ENCODE measurements at places on chromosomes 2 and 18.

DNA sequence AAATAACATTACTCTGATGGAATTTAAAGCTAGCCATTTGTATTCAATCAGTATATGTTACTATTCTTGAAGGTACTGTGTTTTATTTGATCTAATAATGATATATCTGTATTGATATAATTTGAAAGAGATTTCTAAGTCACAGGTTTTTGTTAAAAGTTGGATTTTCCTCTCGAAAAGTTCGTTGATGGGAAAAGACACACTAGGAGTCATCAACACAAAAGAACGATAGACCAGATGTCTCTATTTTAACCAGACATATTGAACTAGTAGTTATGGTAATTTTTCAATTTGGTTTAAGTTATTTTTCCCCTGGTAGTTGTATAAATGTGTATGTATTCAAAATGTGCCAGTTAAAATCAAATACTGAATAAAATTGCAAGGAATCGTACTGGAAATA, 2.5 kb downstream of the ASXL3 start:
- peaks cover 19% of the 10 kb centered on the region for H3K4me1 ChIP-seq
- DNase-seq, result no peak
- peak overlapping the region; percentile 69 for H3K4me3 ChIP-seq
- peaks cover 6% of the 10 kb centered on the region for H3K27me3 ChIP-seq
- H3K27ac ChIP-seq, result no peak overlapping the region

- no peaks in the 10 kb centered on the region for H3K4me1 ChIP-seq
- H3K36me3 ChIP-seq, result no peaks in the 10 kb centered on the region
- H3K4me3 ChIP-seq, result no peak overlapping the region
Observed at GRCh38 chr2:88442061-88442460, 10.4 kb downstream of the FOXI3 start.

DNA sequence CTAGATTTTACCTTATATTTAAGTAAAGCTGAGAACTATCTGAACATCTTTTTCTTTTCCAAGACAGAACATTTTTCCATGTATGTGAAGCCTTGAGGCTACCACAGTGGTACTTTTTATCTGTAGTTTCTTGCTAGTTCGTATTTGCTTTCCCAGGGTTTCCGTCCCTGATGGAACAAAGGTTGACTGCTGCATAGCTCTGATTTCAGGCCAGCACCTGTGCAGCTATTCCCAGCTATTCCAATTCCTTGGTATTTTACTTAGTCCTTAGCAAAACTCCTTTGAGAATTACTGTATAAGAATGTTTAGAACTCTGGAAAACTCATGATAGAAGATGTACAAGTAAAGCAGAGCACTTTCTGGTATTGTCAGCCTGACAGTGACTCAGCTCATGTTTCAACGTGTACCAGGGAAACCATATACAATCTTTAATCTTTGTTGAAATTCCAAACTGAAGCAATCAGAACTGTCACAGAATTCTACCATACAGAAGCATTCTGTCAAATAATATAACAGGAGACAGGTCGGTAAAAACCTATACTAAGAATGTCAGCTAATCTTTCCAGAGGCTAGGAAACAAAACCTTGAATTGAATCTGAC, 162.2 kb downstream of the PKP4 start:
- no peaks in the 10 kb centered on the region for H3K36me3 ChIP-seq
- no peak overlapping the region for H3K4me3 ChIP-seq
- H3K27ac ChIP-seq, result no peak overlapping the region
- DNase-seq, result no peak

- H3K27me3 ChIP-seq, result peaks cover 2% of the 10 kb centered on the region
- H3K4me1 ChIP-seq, result no peaks in the 10 kb centered on the region
- DNase-seq, result no peak
- peaks cover 5% of the 10 kb centered on the region for H3K36me3 ChIP-seq
Observed at GRCh38 chr2:209805351-209805750, 33.7 kb downstream of the UNC80 start.

DNA sequence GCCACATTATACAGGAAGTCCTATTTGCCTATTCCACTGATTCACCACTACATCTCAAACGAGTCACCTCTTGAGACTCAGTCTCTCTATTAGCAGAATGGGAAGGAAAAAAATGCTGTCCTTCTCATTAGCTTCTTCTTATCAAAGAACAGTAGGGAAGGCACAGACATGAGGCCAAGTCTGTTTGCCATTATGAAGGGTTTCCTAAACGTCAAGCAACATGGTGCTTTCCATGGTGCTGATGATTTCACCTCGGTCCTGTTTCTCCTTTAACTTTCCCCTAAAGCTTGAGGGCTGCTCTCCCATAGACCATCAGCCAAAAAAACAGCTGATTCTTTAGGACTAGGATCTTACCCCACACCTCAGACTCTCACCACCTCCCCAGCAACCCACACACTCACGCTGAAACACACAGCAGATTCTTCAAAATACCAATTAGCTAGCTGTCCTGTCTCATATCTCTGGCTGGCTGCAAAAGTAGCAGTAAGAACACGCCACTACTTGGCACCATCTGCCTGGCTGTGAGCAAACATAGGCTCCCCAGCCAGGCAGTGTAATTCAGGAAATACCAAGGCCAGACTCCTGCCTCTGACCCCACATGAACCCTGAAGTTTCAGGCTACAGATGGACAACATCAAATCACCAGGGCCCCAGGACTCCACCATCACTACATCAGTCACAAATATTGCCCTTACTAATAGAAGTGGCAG, 30.5 kb downstream of the GALNT14 start:
- H3K27ac ChIP-seq, result no peak overlapping the region
- H3K27me3 ChIP-seq, result no peaks in the 10 kb centered on the region
- no peak for DNase-seq
- H3K4me3 ChIP-seq, result no peak overlapping the region
- H3K4me1 ChIP-seq, result peaks cover 18% of the 10 kb centered on the region
- H3K36me3 ChIP-seq, result no peaks in the 10 kb centered on the region

GRCh38 chr18:34704074-34704473, 6.0 kb upstream of the DTNA start:
- H3K27me3 ChIP-seq, result no peaks in the 10 kb centered on the region
- H3K27ac ChIP-seq, result no peak overlapping the region
- H3K4me1 ChIP-seq, result peaks cover 12% of the 10 kb centered on the region
- no peak overlapping the region for H3K4me3 ChIP-seq
- DNase-seq, result no peak
- no peaks in the 10 kb centered on the region for H3K36me3 ChIP-seq

GRCh38 chr2:157267476-157267875, 10.0 kb downstream of the GALNT5 start:
- no peak for DNase-seq
- no peaks in the 10 kb centered on the region for H3K36me3 ChIP-seq
- no peaks in the 10 kb centered on the region for H3K4me1 ChIP-seq

- DNase-seq, result peak; percentile 87
- H3K4me1 ChIP-seq, result no peaks in the 10 kb centered on the region
- no peak overlapping the region for H3K4me3 ChIP-seq
- H3K27ac ChIP-seq, result no peak overlapping the region
Observed at GRCh38 chr2:18520451-18521425, 39.7 kb downstream of the RDH14 start.

GRCh38 chr2:189153619-189154018, 25.9 kb downstream of the COL5A2 start:
- no peak for DNase-seq
- H3K4me1 ChIP-seq, result no peaks in the 10 kb centered on the region
- no peak overlapping the region for H3K27ac ChIP-seq
- H3K4me3 ChIP-seq, result no peak overlapping the region

DNA sequence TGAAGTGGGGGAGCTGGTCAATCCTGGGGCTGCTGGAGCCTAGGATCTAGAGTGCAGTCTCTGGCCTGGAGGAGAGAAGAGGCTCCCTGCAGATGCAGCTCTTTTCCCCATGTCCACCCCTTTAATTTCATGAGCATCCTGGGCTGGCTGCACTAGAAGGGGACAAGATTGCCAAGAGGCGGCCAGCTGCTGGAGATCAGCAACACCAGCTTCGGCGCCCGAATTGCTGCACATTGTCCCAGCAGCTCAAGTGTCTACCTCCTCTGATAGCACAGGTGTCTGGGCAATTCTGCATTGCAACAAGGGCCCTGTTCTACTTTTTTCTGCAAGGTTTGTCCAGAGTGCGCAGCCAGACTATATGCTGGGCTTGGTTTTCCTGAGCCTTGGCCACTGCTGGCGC, 125.7 kb downstream of the AGAP1 start:
- no peak overlapping the region for H3K27ac ChIP-seq
- H3K27me3 ChIP-seq, result peaks cover 4% of the 10 kb centered on the region
- peaks cover 44% of the 10 kb centered on the region for H3K4me1 ChIP-seq
- no peak overlapping the region for H3K4me3 ChIP-seq
- no peak for DNase-seq
- H3K36me3 ChIP-seq, result no peaks in the 10 kb centered on the region

- H3K4me1 ChIP-seq, result no peaks in the 10 kb centered on the region
- no peak overlapping the region for H3K27ac ChIP-seq
- H3K36me3 ChIP-seq, result peaks cover 4% of the 10 kb centered on the region
- no peaks in the 10 kb centered on the region for H3K27me3 ChIP-seq
- H3K4me3 ChIP-seq, result no peak overlapping the region
- DNase-seq, result no peak
Observed at GRCh38 chr2:36650031-36650829, 46.3 kb upstream of the VIT start.

DNA sequence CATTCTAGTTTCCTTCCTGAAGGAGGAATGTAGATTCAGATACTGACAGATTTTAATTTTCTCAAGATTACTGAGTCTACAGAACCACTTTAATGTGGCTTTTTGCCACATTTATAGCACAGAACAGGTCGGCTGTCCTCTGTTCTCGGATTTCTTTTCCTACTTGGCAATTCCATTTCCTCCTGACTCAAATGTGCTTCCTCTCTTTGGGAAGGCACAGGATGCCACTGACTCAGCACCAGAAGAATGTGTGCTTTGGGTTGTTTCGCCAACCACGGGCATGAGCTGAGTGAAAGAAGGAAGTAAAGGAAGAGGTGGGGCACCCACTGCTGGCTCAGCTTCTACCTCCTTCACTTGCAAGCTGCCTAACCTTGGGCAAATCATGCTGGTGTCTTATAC, 970.6 kb upstream of the ACVR2A start:
- H3K36me3 ChIP-seq, result no peaks in the 10 kb centered on the region
- H3K27me3 ChIP-seq, result no peaks in the 10 kb centered on the region
- no peak for DNase-seq
- H3K4me1 ChIP-seq, result no peaks in the 10 kb centered on the region
- H3K27ac ChIP-seq, result no peak overlapping the region

- H3K27ac ChIP-seq, result no peak overlapping the region
- H3K4me1 ChIP-seq, result no peaks in the 10 kb centered on the region
- H3K36me3 ChIP-seq, result no peaks in the 10 kb centered on the region
Observed at GRCh38 chr2:131584940-131585339, 57.3 kb downstream of the CCDC74A start.

GRCh38 chr18:2312440-2312839, 258.9 kb downstream of the METTL4 start:
- H3K36me3 ChIP-seq, result no peaks in the 10 kb centered on the region
- no peak overlapping the region for H3K27ac ChIP-seq
- H3K27me3 ChIP-seq, result no peaks in the 10 kb centered on the region
- H3K4me3 ChIP-seq, result no peak overlapping the region

GRCh38 chr18:69261406-69261805, 139.3 kb upstream of the DOK6 start:
- H3K4me3 ChIP-seq, result no peak overlapping the region
- no peak for DNase-seq
- no peaks in the 10 kb centered on the region for H3K27me3 ChIP-seq
- H3K4me1 ChIP-seq, result peaks cover 3% of the 10 kb centered on the region

- peaks cover 4% of the 10 kb centered on the region for H3K36me3 ChIP-seq
- peak overlapping the region; percentile 32 for H3K4me3 ChIP-seq
- peaks cover 6% of the 10 kb centered on the region for H3K27me3 ChIP-seq
Observed at GRCh38 chr2:144379851-144380311, 140.0 kb downstream of the ZEB2 start.

- no peak overlapping the region for H3K4me3 ChIP-seq
- DNase-seq, result no peak
- H3K4me1 ChIP-seq, result no peaks in the 10 kb centered on the region
- H3K27me3 ChIP-seq, result no peaks in the 10 kb centered on the region
- H3K27ac ChIP-seq, result no peak overlapping the region
Observed at GRCh38 chr18:5588529-5588928, 44.7 kb upstream of the EPB41L3 start.

- H3K4me3 ChIP-seq, result no peak overlapping the region
- no peak overlapping the region for H3K27ac ChIP-seq
- peaks cover 10% of the 10 kb centered on the region for H3K27me3 ChIP-seq
- peak; percentile 83 for DNase-seq
Observed at GRCh38 chr2:98569197-98569793, 39.0 kb downstream of the COA5 start.

GRCh38 chr2:150426315-150426714, 61.2 kb downstream of the RND3 start:
- no peak overlapping the region for H3K27ac ChIP-seq
- H3K4me3 ChIP-seq, result no peak overlapping the region
- H3K4me1 ChIP-seq, result peaks cover 41% of the 10 kb centered on the region
- H3K27me3 ChIP-seq, result no peaks in the 10 kb centered on the region

- no peak for DNase-seq
- peak overlapping the region; percentile 99 for H3K4me3 ChIP-seq
- peak overlapping the region; percentile 89 for H3K27ac ChIP-seq
- peaks cover 5% of the 10 kb centered on the region for H3K4me1 ChIP-seq
- H3K36me3 ChIP-seq, result peaks cover 12% of the 10 kb centered on the region
Observed at GRCh38 chr2:134917360-134917865, 1.2 kb upstream of the CCNT2 start.

DNA sequence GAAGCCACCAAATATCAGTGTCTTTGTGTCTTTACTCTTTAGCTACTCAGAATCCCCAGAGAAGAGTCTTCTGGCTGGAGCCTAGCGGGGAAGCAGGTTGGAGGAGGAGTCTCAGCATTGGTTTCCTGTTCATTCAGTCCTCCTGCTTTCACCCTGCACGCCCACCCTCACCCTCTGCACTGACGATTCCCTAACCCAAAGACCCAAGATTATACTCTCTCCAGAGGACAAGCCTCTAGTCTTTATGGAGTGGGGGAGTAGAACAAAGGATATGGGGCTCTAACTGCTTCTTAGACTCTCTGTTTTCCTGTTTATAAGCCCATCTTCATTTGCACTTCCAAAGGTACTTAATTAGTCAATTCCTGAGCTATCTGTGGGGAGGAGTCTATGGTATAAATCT, 338.8 kb downstream of the AGPS start:
- no peak for DNase-seq
- peaks cover 9% of the 10 kb centered on the region for H3K4me1 ChIP-seq
- no peak overlapping the region for H3K27ac ChIP-seq
- H3K36me3 ChIP-seq, result no peaks in the 10 kb centered on the region
- H3K4me3 ChIP-seq, result no peak overlapping the region
